ENCODE measurements at places on chromosomes 5 and 9.

DNA sequence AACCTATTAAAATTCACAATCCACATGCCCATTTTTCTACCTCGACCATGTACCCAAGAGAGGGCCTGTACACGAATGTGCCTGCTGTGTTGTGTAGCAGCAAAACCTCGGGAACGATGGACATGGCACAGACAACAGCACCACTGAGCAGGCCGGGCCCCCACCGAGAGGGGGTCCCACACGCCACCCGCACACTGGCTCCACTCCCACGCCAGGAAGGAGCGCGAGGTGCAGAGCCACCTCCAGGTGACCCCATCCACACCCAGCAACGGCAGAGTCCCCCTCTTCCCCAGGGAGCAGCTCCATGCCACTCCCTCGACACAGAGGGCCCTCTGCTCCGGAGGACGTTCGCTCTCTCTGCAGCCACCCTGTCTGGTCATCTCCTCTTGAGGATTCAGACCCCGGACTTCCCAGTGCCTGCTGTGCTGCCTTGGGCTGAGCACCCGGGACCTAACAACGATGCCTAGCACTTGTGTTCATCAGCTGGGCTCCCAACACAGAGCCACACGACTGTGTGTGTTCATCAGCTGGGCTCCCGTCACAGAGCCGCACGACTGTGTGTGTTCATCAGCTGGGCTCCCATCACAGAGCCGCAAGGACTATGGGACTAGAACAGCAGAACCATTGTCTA, 25.3 kb upstream of the ADAMTS2 start:
- no peak for DNase-seq

DNA sequence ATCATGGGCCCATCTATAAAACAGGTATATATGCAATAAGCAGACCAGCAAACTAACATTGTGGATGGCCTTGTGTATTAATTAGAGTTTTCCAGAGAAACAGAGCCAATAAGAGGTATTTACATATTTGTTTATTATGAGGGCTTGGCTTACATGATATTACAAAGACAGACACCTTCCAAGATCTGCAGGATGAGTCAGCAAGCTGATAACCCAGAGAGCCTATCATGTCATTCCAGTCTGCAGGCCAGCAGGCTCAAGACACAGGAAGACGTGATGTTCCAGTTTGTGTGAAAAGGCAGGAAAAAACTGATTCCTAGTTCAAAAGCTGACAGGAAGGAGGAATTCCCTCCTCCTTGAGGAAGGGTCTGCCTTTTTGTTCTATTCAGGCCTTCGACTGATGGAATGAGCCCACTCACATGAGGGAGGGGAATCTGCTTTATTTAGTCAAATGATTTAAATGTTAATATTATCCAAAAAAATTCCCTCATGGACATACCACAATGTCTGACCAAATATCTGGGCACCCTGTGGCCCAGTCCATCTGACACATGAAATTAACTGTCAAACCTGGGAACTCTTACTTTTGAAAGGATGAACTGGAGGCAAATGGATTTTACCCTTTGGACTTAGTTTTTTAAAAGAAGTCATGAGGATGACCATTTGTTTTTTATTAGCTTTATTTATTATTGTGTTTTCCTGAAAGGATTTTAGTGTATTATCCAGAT, 161.2 kb upstream of the CHD1 start:
- DNase-seq: no peak

DNA sequence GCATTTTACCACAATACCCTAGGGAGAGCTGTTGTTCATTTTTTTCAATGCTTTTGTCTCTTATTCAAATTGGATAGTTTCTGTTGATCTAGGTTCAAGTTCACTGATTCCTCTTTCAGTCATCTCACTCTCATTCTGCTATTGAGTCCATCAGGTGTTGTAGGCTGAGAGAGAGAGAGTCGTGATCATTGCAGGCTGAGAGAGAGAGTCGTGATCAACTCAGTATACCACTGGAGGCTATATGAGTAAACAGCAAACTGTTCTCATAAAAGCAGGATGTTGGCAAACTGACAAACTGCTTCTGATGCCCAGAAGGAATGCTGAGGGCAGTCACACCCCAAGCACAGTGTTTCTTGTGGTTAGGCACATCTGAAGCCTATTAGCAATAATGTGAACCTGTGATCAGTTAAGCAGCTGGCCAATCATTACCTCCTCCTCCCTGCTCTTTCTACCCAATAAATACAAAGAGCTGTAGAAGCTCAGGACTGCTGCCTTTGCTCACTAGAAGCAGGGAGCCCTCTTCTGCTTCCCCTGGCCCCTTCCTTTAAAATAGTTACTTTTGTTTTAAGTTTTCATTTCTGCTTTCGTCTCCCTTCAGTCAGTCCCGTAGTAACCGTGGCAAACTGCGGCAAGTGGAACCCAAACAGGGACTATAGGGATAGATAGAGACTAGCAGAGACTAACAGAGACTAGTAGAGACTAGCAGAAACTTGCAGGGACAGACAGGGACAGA, 476.1 kb upstream of the ACO1 start:
- DNase-seq: no peak

DNA sequence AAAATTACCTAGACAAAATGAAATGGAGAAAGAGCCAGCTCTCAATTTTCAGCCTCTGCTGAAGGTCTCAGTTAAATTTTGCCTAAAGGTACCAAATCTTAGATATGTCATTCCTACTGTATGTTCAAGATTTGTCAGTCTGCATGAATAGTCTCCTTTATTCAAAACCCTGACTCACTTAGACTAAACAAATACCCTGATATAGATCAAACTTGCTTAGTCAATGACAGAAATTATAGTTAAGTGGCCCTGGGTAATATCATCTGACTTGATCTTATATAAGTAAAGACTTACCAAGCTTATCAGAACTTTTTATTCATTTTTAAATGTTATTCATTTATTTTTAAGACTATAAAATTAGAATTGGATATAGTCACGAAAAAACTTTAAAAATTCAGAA, 12.2 kb downstream of the MEGF9 start:
- DNase-seq: no peak

DNA sequence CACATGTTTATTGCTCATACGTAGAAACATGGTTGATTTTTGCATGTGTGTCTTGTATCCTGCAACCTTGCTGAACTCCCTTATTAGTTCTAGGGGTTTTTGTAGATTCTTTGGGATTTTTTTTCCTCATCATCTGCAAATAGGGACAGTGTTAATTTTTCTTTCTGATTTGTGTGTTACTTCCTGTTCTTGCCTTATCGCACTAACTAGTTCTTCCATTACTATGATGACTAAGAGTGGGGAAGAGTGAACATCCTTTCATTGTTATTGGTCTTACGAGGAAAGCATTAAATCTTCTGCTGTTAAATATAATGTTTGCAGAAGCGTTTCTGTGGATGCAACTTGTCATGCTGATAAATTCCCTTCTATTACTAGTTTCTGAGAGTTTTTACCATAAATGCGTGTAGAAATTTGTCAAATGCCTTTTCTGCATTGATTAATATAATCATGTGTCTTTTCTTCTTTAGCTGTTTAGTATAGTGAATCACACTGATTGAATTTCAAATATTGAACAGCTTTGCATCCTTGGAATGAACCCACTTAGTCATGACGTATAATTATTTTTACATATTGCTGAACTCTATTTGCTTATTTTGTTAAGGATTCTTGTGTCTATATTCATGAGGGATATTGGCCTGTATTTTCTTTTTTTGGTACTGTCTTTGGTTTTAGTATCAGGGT, 32.1 kb upstream of the RNF130 start:
- DNase-seq: no peak

GRCh38 chr5:60830581-60831127, 13.4 kb downstream of the ELOVL7 start:
- DNase-seq: no peak

DNA sequence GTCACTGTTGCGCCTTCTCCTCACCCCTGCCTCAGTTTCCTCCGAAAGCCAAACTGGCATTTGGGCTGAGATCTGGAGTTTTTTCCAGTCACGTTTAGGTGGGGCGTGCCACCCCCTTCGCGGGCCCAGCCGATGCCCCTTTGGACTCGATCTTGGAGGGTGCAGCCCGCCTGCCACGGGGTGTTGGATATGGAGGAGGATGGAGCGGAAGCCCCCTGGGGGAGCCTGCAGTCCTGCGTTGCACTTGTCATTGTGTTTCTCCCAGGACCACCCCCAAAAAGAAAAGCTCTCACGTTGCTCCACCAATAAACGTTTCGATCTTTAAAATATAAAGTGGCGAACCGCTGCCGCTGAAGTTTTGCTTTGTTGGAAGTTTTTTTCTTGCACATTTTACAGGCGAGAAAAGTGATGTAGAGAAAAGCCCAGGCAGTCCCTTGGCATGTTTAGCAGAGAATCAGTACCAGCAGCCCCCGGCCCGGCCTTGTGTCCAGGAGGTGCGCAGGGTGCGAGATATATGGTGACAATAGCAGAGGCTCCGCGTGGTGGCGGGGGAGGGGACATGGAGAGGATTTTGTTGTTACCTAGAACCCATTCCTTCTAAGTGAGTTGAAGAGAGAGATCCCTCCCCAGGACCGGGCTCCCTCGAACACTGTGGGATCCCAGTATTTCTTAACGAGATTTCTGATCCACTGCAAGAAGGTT, 681 bp downstream of the F2R start:
- no peak for DNase-seq

DNA sequence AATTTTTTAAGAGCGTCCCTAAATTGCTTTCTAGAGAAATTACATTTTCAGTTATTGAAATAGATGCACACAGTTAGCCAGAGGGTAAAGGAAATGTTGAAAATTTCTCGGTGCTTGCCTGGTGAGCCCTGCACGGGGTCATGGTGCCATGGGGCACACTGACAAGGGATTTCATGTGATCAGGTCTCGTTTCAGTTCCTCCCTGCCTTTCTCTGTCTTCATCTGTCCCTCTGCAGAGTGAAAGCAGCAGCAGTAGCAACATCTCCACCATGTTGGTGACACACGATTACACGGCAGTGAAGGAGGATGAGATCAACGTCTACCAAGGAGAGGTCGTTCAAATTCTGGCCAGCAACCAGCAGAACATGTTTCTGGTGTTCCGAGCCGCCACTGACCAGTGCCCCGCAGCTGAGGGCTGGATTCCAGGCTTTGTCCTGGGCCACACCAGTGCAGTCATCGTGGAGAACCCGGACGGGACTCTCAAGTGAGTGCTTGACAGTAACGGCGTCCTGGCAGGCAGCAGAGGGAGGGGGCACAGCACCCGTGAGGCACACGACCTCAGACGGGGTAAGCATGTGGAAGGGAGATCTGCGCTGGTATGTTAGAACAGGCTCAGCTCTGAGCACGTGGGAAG, 89.1 kb upstream of the OTULINL start:
- DNase-seq: no peak

DNA sequence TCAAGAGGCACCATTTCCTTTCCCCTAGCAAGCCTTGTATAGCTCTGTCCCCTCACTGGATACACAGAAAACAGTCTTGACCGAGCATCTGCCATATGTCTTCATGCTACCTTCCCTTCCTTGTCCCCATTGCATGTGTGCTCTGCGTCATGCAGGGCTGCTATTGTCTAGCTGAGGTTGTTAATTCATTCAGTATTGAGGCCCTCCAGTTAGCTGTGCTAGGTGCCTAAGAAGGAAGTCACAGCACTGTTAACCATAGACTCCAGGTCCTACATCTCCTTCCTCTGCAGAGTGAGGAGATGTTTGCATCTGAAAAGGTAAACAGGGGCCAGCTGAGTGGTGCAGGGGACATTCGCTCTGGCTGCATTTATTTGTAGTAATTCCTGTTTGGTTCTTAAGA, 48.2 kb downstream of the SLC1A3 start:
- no peak for DNase-seq

GRCh38 chr9:112285056-112285455, 48.4 kb downstream of the PTBP3 start:
- no peak for DNase-seq

DNA sequence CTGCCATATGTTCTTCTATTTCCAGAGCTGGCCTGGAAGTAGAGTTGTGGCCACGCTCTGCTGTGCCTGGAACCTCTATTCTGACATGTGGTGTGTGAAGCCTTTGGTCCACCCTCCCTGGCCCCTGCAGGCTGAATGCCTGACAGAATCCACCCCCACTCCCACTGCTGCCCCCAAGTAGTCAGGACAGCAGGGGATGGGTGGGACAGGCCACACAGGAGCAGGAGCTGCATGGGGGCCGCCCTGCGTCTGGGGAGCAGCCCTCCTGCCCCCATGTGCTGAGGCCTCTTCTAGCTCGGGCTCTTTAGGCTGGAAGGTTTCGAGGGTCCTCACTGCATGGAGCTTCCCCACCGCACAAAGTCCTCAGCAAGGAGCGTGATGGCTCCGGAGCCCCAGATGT, 32.6 kb upstream of the IRX4 start:
- no peak for DNase-seq

DNA sequence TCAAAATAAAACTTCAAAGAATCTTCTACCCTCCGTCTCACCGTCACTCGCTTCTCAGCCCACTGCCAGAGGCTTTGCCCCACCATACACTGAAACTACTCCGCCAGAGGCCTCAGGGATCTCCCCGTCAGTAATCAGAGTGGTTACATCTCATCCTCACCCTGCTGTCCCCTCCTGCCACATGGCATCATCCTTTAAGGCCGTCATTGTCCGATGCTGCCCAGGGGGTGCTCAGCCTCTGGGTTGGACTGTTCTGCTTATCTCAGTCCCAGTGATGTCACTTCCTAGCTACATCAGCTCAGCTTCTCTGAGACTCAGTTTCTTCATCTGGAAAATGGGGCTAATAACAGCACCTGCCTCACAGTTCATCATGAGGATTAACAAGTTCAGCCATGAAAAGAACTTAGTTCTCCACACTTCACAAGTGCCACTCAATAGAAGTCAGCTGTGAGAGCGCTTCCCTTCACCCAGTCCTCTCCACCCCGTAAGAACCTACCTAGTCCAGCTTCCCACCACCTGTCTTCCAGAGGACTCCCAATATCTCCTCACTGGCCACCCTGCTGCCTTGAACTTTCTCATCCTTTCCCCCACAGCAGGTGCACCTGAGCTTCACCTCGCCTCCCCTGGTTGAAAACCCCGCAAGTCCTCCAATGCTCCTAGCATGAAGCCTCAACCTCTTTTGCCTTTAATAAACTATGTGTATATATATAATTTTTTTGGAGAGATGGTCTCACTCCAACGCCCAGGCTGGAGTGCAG, 2.8 kb upstream of the IL3 start:
- no peak for DNase-seq

- DNase-seq: no peak
Measured at GRCh38 chr5:34599471-34600117, 56.5 kb upstream of the RAI14 start.

- no peak for DNase-seq
Measured at GRCh38 chr9:8157683-8158324, 358.2 kb upstream of the DMAC1 start.

GRCh38 chr9:72675586-72675985, 154.2 kb downstream of the TMC1 start:
- no peak for DNase-seq

DNA sequence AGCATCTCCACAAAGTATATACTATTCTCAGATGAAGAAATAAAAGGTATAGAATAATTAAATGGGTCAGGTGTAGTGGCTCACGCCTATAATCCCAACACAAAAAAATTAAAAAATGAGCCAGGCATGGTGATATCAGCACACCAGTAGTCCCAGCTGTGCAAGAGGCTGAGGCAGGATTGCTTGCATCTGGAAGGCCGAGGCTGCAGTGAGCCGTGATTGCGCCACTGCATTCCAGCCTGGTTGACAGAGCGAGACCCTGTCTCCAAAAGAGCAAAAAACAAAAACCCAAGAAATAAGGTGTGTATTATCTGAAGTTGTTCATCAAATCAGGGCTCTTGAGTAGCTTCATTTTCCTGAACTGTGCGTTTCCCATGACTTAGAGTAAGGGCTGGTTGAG, 83.2 kb upstream of the MYO10 start:
- DNase-seq: no peak

GRCh38 chr5:36444582-36445418, 143.1 kb upstream of the RANBP3L start:
- DNase-seq: no peak

Data from stimulated activated CD4-positive, alpha-beta T cell treated with anti-CD3 and anti-CD28 coated beads, Interleukin-12 subunit alpha, Interleukin-12 subunit beta, amount 100 ng/mL, for 24 hours (primary cell).